ENCODE measurements at places on chromosomes 7 and 10.
A peak's percentile ranks its signal among the peaks of the same experiment; 100 is the strongest.

- no peak for DNase-seq
These were observed 1.7 kb upstream of the MNX1 start for GRCh38 chr7:157012113-157012547.

DNA sequence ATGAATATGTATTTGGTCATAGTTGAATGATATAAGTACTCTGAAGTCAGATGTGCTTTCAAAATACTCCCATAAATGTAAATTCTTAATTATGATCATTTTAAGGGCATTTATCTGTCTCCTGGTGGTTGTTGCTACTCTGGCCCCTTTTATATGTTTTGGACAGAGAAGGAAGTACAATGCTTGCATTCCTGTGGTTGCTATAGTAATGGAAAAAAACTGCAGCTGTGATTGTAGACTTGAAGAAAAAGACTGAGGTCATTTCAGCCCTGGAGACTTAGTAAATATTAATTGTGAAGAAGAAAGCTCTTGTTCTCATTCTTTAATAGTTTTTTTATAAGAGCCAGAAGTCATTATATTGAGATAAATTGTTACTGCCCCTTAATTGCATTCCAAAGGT is 70.2 kb upstream of the FERD3L start:
- no peak for DNase-seq

- no peak for DNase-seq
These were observed 66.4 kb upstream of the ATRNL1 start for GRCh38 chr10:115026746-115027140.

DNA sequence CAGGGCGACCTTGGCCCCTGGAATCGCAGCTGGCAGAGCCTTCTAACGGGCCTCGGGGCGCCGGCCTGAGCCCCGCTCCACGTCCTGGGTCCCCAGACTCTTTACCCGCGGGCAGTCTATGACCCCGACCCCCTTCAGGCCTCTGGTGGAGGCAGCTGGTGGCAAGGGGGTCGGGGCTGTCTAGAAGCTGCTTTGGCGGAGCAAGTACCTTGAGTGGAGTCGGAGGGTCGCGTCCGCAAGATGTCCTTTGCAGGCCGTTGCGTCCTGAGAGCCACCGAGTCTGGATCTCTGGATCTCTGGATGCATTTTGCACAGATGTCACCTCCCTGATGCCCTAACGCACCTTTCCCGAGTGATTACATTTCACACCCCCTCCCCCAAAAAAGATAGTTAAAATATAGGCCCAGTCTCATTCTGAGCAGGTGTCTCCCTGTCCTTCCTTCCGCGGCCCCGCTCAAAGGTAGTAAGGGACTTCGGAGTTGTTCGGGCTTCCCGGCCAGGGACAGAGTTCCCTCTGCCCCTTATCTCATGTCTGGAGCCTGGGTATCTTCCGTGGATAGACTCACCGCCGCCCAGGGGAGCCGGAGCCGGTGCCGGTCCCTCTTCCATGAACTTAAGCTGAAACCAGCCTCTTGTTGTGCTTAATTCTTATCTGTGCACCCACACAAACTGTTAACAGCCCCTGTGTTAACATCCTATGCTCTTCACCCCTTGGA is 457 bp downstream of the ACADSB start:
- peak; percentile 4 for DNase-seq

DNA sequence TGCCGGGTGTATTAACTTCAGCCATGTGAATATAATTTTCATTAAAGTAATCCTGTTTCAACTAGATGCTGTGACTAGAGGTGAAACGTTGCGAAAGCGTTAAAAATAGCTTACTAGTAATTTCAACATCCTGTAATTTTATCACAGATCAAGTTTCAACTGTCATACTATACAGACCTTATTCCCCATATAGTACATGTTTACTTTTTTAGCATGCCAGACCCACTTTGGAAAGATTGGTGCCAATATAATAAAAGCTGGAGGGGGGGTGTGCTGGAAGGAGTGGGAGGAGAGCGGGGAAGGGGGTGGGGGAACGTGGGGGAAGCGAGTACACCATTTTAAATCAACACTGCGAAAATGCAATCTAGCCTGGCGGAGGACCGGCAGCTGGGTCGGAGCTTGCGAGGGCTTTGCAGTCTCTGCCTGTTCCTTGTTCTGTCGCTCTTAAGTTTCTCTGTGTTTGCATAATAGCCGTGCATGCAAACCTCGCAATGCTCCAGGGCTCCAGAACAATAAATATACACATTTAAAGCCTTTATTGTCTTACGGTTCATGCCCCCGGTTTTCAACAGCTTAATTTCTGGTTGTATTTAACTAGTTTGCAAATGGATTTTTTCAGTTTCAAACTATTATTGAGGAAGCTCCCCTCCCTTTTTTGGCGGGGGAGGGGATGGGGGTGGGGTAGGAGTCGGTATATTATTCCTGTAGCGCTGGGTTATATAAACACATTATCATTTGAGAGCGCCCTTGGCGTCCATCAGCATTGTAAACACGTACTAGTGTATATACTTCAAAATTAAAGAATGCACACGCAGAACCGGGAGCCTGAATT is 1.3 kb upstream of the ARID5B start:
- peak; percentile 54 for DNase-seq

- no peak for DNase-seq
These were observed 61.6 kb downstream of the ADCYAP1R1 start for GRCh38 chr7:31113660-31114059.

- no peak for DNase-seq
These were observed 651.1 kb downstream of the SORCS1 start for GRCh38 chr10:106513352-106513771.

GRCh38 chr10:128421371-128422160 is 295.3 kb upstream of the MKI67 start:
- no peak for DNase-seq

DNA sequence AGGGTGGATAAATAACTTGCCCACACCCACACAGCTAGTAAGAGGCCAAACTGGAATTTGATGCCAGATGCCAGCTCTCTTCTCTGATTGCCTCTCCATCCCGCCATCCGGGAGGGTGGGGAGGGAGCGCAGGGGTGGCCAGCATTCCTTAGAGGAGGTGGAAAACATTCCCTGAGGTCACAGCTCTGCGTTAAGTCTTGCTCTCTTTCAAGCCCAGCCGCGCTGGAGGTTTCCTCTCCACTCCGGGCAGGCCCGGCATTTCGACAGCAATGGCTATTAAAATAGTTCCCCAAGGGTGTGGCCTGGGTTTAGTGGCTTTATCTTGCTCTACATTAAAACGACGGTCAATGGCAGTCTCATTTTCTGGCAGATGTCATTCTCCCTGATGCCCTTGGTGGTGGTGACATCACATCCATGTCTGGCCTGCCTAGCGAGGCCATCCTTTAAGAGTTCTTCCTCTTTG is 16.1 kb upstream of the C10orf71 start:
- no peak for DNase-seq

- DNase-seq = no peak
These were observed 66.2 kb downstream of the SLC29A4 start for GRCh38 chr7:5349005-5349380.

GRCh38 chr10:73810735-73811465 is 498 bp downstream of the NDST2 start:
- DNase-seq = peak; percentile 51

DNA sequence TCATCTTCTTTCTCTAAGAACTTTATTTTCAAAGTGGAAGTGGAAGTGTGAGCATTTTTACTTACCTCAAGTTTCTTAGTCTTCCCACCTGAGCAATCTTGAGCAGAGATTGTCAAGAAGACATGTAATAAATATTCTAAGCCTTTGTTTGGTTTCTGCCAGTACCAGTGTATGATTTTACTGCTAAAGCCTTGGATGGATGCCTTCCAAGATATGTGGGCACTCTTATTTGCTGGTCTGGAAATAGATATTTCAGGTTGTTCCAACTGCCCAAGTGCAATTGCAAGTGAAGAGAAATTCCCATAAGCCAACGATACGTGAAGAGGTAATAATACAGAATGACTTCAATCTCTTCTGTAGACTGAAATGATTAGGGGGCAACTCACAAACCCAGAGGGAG is 18.2 kb upstream of the TARP start:
- no peak for DNase-seq

DNA sequence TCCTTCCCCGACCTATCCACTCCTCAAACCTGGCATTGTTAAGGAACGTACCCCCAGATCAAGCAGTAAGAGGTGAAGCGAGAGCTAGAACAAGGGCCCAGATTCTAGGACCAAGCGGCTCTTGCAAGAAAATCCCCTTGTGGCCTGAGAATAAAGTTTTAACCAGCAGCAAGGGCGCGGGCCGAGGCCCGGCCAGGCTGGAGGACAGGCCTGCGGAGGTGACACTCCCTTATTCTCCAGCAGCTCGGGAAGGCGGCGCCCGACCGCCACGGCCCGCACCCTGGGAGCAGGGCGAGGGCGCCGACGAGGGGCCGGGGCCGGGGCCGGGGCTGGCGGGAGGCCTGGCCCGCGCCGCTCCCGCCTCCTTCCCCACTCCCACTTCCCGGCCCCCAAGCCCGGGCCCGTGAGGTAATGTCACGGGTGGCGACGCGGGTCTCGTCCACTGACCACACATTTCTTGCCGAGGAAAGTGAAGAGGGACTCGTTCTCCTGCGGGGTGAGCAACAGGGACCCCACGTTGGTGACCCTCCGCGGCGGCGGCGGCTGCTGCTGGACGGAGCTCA is 551 bp downstream of the WASL start:
- no peak for DNase-seq

DNA sequence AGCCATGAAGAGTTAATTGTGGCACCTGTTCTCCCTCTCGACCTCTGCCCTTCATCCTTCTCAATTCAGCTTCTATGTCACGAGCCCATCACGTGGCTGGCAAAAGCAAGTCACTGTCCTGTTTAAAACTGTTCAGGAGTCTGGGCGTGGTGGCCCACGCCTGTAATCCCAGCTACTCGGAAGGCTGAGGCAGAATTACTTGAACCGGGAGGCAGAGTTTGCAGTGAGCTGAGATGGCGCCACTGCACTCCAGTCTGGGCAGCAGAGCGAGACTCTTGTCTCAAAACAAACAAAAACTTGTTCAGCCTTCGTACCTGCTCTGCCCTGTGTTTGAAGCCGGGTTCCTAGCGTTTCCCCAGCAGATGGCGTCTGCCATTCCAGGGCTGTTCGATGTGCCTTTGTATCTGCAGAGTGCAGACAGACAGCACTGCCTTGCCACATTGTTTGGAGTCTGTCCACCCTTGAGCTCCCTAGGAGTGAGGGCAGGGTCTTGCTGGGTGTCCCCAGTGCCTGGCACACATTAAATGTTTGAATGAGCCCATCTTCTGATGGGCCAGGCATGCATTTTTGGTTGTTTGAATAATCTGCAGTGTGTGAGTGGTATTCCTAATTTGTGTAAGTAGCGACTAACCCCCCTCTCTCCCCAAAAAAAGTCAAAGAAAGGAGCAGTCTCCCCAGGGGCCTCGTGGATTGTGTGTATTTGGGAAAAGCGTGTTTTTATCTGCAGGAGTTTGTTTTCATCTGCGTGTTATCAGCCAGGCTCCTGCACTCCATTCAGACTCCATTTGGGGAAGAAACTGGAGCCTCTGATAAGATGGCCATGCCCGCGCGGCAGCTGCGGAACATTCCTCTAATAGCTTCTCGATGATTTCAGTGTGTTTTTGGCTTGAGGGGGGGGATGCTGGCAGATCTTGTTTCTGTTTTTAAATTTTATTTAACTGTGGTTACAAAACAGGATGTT is 61.2 kb downstream of the DNAJB6 start:
- peak; percentile 21 for DNase-seq

GRCh38 chr7:156147756-156148504 is 335.7 kb upstream of the SHH start:
- DNase-seq = no peak

- DNase-seq = no peak
These were observed 21.7 kb downstream of the DOCK4 start for GRCh38 chr7:112184455-112184854.

DNA sequence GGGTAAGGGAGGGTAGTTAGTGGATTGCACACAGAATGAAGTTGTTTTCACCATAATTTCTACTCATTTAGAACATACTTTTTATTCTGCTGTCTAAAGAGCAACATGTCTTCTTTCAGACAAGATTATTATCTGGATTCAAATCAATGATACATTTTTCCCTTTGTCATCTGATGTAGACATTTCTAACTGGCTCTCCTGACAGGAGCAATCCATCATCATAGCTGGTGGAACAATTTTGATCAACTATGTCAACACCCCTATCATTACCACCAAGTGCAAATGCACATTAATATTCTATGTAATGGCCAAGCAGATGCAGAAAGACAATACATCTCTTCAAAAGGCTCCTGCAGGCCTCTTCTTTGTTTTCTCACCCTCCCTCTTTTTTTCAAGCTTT is 672.9 kb upstream of the LRRTM3 start:
- DNase-seq = no peak

GRCh38 chr10:44306762-44307161 is 78.1 kb downstream of the CXCL12 start:
- DNase-seq = no peak

DNA sequence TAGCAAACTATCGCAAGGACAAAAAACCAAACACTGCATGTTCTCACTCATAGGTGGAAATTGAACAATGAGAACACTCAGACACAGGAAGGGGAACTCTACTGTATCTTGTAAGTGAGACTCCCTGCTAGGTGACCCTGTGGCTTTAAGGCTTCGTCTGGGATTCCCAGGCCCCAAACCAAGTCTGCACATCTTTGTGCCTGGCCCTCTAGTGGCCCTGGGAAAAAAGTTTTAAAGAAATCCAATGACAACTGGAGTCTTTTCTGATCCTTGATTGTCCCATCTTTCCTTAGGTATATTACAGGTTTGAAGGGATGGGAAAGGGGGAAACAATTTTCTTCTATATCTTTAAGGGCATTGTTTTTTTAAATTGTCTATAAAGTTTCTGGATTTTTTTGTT is 10.6 kb upstream of the LIPM start:
- no peak for DNase-seq

DNA sequence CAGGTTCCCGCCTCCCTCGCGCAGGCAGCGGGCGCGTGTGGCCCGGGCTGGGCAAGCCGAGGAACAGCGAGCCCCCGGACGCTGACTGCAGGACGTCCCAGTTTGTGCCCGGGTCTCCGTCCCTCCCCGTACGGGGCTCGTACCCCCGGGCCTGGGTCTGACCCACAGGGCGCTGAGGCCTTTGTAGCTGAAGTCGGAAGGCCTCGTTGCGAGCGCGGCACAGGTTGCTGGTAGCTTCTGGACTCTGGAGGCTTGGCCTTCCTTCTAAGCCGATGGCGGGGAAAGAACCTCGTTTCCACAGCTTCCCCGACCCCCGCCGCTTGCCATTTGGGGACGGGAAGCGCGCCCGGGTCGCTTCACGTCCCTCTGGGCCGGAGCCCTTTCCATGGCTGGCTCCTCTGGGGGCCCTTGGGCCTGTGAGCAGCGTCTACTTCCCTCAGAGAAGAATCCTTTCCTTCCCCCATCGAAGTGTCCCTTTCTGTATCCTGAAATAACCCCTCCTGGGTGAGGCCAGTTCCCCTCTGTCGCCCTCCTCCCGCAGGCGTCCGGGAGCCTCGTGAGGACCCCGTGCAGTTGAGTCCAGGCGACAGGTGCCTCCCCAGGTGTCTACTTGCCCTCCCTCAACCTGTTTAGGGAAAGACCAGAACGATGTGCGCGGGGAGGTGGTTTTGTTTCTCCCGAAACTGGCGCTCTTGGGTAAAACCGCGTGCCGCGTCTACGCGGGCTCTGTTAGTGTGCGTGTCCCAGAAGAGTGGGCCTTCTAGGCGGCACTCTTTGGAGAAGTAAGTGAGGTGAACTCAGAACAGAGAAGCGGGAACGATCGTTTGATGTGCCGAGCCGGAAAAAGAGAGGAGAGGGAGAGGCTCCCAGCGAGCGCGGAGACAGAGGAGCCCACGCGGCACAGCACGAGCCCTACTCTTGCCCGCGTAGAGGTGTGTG is 9.3 kb downstream of the EVX1 start:
- no peak for DNase-seq

Measured in activated CD4-positive, alpha-beta T cell treated with anti-CD3 and anti-CD28 coated beads, Interleukin-2, amount 50 U/mL, for 1 hour (primary cell).